Activated naive CD4-positive, alpha-beta T cell treated with anti-CD3 and anti-CD28 coated beads, Interleukin-2, amount 10 ng/mL, durations not matched to agents 5 hours and 36 hours (primary cell): ENCODE measurements at places on chromosomes 7 and 10. TPM values are rescaled to one million over a fixed set of nuclear protein-coding genes. Genes with fewer than 3 reads are reported as not detected.

CPA4 gene
- not detected for total RNA-seq

A1CF gene
- total RNA-seq: not detected

PSD gene
- total RNA-seq: 2.5 TPM

FGFR2 gene
- total RNA-seq: not detected

ZKSCAN5 gene
- 11.2 TPM for total RNA-seq
